ENCODE measurements at places on chromosomes 2 and 18.

GRCh38 chr2:219595256-219595655 lies 2.4 kb upstream of the STK11IP start:
- DNase-seq: no peak

- no peak for DNase-seq
Observed at GRCh38 chr2:73018188-73018825, 53.2 kb downstream of the SFXN5 start.

DNA sequence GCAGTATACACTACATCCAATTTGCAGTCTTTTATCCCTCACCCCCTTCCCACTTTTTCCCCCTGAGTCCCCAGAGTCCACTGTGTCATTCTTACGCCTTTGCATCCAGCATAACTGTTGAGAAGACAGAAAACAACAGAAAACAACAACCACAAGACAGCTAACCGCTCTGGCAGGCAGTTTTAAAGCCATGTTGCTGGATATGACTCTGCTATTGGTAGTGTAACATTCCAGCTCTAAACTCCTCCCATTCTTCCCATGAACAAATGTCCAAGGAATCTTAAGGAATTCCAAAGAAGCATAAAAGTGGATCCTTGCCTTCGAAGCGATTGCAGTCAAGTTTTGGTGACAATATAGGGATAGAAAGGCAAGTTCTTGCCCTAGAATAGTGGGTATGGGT lies 599.1 kb downstream of the NYAP2 start:
- DNase-seq: no peak

DNA sequence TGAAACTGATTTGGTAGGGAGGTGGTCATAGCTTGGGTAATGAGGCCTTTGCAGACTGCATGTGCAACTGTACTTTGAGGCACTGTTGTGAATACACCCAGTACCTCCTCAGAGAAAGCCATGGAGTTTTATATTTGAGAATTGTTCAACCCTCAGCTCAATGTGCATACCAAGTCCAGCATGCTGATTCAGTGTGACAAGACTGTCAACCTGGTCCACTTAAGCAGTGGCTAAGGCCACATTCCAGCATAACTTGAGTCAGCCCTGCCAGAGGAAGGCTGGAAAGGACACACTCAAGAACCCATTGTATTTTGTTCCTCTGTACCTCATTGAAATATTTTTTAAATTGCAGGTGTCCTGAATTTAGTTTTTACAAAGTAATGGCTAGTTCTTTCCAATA lies 121.8 kb upstream of the HNMT start:
- no peak for DNase-seq

GRCh38 chr2:65943099-65943786 lies 491.7 kb upstream of the MEIS1 start:
- DNase-seq: no peak

GRCh38 chr2:119207447-119207846 lies 16.2 kb upstream of the STEAP3 start:
- no peak for DNase-seq

- no peak for DNase-seq
Observed at GRCh38 chr18:48909721-48910120, 41.0 kb downstream of the SMAD7 start.

DNA sequence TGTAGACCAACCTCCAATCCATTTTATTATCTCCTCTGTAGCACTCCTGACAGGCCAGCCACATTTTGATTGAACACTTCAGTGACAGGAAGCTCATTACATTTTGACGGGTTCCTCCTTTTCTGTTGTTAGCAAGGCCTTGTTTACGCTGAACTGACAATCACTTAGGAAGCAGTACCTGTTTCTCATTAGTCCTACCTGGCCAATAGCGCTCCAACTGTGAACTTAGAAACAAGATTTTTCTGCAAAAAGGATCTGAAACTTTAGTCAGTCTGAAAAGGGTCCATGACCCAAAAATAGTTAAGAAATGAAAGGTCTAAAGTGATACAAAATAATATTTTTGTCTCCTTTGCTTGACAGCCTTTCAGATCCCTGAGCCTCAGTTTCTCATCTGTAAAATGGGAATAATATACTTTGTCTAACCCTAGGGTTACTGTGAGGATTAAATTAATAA lies 119.6 kb upstream of the MSTN start:
- DNase-seq: no peak

DNA sequence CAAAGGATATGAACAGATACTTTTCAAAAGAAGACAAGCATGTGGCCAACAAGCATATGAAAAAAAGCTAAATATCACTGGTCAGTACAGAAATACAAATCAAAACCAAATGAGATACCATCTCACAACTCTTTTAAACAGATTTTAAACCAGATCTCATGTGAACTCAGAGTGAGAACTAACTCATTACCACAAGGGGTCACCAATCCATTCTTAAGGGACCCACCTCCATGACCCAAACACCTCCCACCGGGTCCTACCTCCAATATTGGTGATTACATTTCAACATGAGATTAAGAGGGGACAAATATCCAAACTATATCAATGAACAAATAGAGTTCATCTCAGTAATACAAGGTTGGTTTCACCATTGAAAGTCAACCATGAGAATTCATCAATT lies 319.8 kb upstream of the GULP1 start:
- DNase-seq: no peak

DNA sequence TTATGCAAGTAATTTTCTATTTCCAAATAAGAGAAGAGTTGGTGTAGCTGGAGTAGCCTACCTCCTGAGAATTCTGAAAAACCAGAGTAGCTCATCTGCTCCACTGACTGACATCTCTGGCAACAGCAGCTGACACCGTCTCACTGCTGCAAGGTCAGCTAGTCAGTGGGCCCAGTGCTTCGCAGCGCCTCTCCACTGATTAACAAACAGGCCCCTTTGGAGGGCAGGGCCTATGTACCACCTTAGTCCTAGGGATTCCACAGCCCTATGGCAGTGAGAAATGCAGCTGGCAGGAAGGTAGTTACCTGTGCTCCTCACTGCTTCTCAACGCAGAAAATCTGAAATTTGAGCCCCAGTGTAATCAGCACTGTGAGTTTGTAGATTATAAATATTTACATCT lies 97.5 kb downstream of the DLGAP1 start:
- DNase-seq: no peak

- no peak for DNase-seq
Observed at GRCh38 chr18:48550101-48550729, 11.4 kb downstream of the CTIF start.

DNA sequence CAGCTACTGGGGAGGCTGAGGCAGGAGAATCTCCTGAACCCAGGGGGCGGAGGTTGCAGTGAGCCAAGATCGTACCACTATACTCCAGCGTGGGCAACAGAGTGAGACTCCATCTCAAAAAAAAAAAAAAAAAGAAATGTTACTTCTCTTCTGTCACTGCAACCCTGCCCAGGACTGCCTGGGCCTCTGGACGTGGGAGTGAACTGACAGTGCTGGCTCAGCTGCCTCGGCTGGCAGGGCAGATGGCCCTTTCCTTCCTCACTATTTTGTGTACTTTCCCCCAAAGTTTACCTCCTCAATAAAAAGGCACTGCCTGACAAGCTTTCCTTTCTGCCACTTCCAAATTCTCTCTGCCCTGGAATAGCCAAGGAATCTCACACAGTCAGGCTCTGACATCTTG lies 12.5 kb upstream of the GPR155 start:
- DNase-seq: no peak

- DNase-seq: no peak
Observed at GRCh38 chr2:39728941-39729351, 50.1 kb downstream of the THUMPD2 start.

- DNase-seq: no peak
Observed at GRCh38 chr2:101985101-101985792, 6.5 kb upstream of the IL1R2 start.

DNA sequence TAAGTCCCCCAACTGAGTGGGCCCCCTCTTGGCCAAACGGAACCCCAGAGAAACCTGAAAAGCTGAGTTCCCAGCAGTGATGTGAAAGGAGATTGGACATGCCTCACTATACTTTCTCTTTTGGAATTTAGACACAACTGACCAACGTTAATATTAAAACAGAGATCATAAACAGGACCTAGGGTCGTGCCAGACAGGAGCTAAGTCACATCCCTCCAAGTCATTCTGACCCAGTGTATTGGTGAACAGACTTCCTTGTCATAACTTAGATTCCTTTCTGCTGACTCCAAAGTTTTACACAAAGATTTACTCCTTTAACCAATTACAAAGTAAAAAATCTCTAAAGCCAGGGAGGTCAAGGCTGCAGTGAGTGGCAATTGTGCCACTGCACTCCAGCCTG lies 46.9 kb downstream of the UXS1 start:
- DNase-seq: no peak

- peak; percentile 13 for DNase-seq
Observed at GRCh38 chr2:197011801-197012641, 85.5 kb upstream of the PGAP1 start.

DNA sequence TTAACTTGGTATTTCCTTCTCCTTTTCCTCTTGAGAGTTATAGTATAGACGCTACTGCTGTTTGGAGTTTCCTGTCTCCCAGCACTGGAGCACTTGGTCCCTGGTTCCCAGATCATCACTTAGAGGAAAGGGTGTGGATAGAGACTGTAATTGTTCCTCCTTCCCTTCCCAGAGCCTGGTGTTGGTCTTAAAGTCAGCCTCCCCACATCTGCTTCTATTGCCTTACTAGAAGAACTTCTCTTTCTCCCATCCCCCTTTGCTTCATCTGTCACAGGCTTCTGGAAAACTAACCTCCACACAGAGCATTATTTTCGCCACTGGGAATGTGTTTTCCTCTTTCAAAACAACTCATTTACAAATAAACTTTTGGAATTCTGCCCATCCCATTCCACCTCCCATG lies 131.0 kb downstream of the CCDC85A start:
- DNase-seq: no peak

DNA sequence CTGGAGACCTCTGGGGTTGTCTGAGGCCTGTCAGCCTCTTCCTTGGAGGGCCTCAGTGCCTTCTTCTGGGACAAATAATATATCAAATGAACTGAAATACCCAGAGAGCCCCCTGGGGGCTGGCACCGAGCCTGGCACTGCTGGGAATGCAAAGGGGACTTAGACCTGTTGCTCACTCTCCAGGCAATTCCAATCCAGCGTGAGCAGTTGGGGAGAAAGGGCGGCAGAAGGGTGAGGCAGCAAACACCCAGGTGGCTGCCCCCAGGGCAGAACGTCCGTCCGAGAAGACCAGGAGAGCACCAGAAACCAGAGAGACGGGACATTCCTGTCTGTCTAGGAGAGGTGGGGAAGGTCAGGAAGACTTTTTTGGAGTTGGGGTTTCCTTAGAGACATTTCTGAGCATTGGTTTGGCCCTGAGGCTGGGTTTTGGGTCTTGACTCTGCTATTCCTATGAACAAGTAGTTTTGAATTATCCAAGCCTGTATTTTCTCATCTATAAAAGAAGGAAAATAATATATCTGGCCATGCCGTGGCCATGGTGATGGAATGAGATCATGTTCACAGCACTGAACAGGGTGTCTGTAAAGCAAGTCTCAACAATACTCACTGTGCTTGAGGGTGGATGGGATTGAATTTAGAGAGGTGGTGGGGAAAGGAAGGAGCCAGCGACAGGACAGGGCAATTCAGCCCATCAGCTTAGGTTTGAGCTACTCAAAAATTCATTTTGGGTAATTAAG lies 44.3 kb upstream of the ZBTB7C start:
- DNase-seq: no peak

DNA sequence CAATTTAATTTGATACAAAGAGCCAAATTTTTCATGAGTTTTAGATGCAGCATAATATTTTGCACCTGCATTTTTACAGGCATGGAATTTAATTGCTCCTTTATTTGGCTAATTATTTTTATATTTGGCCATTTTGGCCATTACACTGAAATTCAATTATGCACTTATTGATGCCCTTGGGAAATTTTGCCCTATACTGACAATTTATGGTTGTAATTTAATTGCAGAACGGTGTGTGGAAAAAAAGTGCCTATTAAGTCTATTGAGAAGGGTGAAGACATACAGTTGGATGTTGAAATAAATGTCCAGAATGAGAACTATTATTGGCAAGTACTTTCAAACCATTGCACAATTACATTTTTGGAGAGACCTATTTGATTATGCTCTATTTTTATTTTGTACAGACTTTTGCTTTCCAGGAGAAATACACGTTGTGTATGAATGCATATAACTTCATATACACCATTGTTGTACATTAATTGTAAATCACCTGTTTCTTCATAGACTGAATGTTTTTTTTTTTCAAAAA lies 1319.3 kb upstream of the CDH2 start:
- DNase-seq: no peak

DNA sequence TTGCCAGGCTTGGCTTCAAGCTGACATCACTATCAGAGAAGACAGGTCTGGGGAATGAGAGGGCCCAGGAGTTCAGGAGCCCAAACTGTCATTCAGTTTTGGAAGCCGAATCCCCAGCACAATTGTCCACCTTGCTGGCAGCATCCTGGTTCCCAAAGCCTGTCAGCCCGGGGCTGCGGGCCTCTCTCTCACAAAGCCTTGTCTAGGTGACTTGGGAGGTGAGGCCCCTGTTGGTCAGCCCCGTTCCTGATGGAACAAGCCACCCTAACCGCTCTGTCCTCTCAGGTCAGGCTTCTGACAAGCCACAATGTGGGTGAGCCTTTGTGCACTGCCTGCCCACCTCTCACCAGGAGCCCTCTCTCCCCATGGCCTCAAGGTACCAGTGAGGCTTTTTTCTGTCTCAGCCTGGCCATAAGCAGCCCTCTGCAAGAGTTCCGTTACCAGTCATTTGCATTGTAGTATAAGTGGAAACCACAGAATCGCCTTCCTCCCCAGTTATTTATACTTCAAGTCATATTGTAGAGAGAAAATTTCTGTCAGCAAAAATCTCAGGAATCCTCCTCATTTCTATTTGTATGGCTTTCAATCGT lies 100.6 kb downstream of the MSH2 start:
- DNase-seq: no peak

- no peak for DNase-seq
Observed at GRCh38 chr2:80255918-80256781, 48.4 kb downstream of the LRRTM1 start.

DNA sequence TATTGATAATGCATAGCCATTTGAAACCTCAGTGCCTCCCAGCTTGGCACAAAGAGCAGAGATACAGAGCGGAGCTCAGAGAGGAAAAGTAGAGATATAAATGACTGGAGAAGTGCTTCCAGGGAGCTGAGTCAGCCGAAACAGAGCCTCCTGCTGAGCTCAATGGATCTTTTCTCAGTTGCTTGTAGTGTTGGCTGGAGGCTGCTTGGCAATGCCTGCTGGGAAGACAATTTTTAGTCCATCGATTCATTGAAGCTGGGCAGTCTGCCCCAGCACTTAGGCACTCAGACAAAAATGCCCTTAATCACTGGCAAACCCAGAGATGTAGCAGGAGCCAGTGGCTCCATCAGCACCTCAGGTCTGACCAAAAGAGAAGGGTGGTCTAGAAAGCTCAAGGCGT lies 81.3 kb upstream of the SETBP1 start:
- DNase-seq: no peak

GRCh38 chr2:26840937-26841610 lies 6.9 kb upstream of the DPYSL5 start:
- no peak for DNase-seq
